ENCODE measurements at places on chromosomes 5 and 9.
A peak's percentile ranks its signal among the peaks of the same experiment; 100 is the strongest.

- no peak for DNase-seq
Observed at GRCh38 chr9:34636791-34637355, 714 bp downstream of the SIGMAR1 start.

DNA sequence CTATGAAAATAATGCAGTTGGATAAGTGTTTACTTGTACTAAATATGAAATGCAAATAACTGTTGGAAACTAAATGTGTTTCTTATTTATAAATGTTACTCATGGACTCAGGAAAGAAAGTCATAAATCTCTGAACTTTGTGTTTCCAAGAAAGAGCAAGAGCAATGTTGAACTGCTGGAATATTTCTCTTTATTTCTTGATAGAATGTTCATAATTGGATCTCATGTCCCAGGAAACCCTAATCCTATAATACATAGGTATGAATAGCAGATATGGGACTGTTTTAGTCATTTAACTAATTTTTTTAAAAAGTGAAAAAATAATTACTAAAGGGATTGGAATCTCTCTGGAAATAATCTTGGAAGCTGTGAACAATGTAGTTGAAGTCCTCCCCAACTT is 245.0 kb upstream of the ACTBL2 start:
- no peak for DNase-seq

DNA sequence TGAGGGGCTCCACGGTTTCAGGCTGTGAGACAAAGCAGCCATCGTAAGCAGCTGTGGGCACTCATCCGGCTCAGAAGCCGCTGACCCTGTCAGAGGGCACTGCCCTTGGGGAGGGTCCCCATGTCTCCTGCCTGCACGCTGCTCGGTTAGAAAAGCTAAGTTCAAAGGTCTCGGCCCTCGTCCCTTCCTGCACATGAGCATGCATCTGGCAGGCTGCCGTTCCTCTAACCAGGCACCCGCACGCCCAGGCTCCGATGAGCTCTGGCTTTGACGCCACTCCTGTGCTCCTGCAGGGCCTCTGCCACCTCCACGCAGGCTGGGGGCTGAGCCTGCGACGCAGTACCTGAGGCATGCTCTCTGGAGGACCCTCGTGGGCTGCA is 51.3 kb downstream of the NKD2 start:
- DNase-seq = peak; percentile 30

DNA sequence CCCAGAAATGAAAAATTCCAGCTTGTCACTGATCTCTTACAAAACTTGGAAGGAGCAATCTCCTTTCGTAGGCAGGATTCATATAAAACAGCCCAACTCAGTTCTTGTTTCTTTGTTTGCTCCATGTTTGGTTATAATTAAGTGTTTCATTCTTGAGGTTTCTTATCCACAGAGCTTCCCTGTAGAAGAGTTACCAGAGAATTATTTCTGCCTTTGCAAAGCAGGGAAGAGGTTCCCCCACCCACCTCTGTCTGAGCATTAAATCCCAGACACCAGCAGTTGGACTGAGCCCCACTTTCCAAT is 34.1 kb upstream of the RAI14 start:
- no peak for DNase-seq

DNA sequence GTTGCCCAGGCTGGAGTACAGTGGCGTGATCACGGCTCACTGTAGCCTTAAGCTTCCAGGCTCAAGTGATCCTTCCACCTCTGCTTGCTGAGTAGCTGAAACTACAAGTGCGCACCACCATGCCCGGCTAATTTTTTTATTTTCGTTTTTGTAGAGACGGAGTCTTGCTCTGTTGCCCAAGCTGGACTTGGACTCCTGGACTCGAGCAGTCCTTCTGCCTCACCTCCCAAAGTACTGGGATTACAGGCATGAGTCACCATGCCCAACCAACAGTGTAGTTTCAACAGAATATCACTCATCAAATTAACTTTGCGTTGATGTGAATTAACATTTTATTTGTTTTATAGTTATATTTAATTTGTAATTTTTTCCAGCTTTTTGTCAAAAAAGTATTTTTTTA is 45.3 kb downstream of the WDR70 start:
- no peak for DNase-seq

DNA sequence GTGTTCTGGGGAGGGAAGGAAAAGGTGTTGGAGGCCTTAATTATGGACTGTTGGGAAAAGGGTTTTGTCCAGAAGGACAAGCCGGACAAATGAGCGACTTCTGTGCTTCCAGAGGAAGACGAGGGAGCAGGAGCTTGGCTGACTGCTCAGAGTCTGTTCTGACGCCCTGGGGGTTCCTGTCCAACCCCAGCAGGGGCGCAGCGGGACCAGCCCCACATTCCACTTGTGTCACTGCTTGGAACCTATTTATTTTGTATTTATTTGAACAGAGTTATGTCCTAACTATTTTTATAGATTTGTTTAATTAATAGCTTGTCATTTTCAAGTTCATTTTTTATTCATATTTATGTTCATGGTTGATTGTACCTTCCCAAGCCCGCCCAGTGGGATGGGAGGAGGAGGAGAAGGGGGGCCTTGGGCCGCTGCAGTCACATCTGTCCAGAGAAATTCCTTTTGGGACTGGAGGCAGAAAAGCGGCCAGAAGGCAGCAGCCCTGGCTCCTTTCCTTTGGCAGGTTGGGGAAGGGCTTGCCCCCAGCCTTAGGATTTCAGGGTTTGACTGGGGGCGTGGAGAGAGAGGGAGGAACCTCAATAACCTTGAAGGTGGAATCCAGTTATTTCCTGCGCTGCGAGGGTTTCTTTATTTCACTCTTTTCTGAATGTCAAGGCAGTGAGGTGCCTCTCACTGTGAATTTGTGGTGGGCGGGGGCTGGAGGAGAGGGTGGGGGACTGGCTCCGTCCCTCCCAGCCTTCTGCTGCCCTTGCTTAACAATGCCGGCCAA is 19.1 kb downstream of the PTGES2 start:
- no peak for DNase-seq

- DNase-seq = no peak
Observed at GRCh38 chr5:133461796-133462516, 150.4 kb downstream of the FSTL4 start.

DNA sequence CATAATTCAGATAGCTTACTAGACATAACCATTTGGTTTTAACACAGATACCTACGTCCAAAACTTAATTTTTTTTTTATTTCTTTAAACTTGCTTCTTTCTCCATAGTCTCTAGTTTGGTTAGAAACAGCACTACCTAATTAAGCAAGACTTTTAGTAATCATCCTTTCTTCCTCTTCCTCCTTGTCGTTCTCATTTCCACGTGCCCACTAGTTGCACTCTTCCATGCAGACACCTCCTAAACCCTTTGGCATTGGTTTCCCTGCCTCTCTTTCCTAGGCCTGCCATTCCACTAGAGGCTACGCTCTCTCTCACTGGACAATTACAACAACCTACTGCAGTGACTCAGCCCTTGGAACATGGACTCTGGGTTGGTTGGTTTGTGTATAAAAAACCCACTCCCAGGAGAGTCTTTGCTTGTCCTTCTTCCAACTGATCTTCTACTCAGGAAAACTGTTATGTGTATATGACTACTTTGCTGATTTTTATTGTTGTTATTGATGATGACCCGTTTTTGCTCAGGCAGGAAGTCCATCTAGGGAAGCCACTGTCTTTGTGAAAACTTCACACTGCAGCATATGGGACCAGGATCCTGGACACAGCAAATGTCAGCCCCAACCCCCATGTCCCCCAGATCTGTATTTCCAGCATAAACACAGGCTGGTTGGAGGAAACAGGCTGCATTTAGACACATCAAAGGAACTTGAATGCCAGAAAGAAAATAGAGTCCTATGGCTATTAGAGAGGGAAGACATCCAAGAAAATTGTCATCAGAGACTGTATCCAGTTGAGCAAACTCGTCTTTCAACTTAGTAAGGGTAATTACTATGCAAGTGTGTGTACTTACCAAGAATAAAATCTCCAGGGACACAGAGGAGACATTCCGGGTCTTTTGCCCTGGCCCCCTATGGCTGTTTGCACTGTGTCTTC is 503.2 kb downstream of the GADD45G start:
- DNase-seq = no peak
